ENCODE measurements at places on chromosomes 12 and 14. TPM values are rescaled to one million over a fixed set of nuclear protein-coding genes. Genes with fewer than 3 reads are reported as not detected.

The NUAK1 gene
- total RNA-seq = 9.4 TPM

The HNF1A gene
- not detected for total RNA-seq

DNA sequence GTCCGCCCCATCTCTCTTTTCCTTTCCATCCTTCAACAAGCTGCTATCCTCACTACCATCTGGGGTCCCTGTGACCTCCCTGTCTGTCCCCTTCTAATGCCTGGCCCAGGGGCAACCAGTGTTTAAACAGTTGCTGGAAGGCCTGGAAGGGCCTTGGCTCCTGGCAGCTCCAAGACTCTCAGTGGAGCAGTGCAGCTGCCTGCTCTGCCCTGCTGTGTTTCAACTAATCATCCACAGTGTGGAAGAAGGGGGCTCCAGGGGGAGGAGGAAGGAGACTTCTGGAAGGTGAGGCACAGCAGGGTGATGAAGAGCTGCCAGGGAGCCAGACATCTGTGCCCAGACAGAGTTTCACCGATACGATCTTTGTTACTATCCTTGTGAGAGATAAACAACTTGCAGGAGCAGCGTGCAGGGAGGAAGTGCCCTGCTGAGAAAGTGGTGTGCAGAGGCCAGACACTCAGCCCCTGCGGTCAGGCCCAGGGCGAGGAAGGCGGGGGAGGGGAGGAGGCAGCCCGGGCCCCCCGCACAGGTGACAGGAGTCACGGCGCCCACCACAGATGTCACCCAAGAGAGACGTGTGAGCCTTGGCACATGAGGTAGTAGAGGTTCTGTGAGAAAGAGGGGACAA lies 1061.8 kb downstream of the BCL11B start:
- DNase-seq = no peak
- H3K27me3 ChIP-seq = no peaks in the 10 kb centered on the region
- H3K4me1 ChIP-seq = no peaks in the 10 kb centered on the region
- no peak overlapping the region for H3K27ac ChIP-seq

The GDF3 gene
- not detected for total RNA-seq

DNA sequence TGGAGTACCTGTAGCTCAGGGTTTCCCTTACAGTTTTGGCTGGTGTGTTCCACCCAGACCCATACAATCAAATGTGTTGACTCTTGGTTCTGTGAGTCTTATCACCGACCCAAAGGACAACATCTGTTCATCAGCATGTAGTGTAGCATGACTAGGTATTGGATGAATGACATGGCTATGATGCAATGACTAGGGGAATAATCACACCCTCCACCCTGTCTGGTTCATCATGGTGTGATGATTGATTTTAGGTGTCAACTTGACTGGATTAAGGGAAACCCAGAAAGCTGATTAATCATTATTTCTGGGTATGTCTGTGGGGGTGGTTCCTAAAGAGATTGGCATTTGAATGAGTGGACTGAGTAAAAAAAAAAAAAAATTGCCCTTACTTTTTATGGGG lies 311.3 kb downstream of the DPF3 start:
- H3K36me3 ChIP-seq = no peaks in the 10 kb centered on the region
- no peak overlapping the region for H3K4me3 ChIP-seq
- no peak overlapping the region for H3K27ac ChIP-seq
- no peak for DNase-seq
- no peaks in the 10 kb centered on the region for H3K27me3 ChIP-seq

- no peaks in the 10 kb centered on the region for H3K27me3 ChIP-seq
- H3K27ac ChIP-seq = no peak overlapping the region
- no peak overlapping the region for H3K4me3 ChIP-seq
- no peaks in the 10 kb centered on the region for H3K4me1 ChIP-seq
- no peaks in the 10 kb centered on the region for H3K36me3 ChIP-seq
- no peak for DNase-seq
Observed at GRCh38 chr12:30757316-30757715, 2.6 kb upstream of the CAPRIN2 start.

The POP5 gene
- total RNA-seq = 5.9 TPM

The TAS2R30 gene
- not detected for total RNA-seq

GRCh38 chr14:65566820-65567522 lies 154.4 kb downstream of the FUT8 start:
- H3K27me3 ChIP-seq = no peaks in the 10 kb centered on the region
- no peak overlapping the region for H3K27ac ChIP-seq
- DNase-seq = no peak
- H3K36me3 ChIP-seq = no peaks in the 10 kb centered on the region

The EML1 gene
- 184 TPM for total RNA-seq

- H3K36me3 ChIP-seq = no peaks in the 10 kb centered on the region
- no peak overlapping the region for H3K27ac ChIP-seq
- no peak overlapping the region for H3K4me3 ChIP-seq
- no peaks in the 10 kb centered on the region for H3K4me1 ChIP-seq
- H3K27me3 ChIP-seq = no peaks in the 10 kb centered on the region
Observed at GRCh38 chr12:76505050-76505449, 54.5 kb downstream of the OSBPL8 start.

DNA sequence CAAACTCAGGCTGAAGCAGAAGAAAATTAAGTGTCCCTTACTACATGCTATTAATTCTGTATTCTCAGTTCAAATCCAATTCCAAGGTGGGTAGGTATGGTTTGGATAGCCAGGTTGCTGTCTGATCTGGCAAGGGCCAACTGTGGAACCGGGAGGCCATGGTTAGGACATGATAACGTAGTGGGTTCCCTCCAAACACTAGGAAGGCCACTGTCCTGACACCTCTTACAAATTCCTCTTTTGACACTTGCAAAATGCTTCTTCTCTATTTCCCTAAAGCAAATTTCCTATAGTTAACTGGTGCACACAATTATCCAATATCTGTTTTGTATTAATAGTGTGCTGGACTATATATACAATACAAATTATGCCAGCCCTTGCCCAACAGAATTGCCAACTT lies 70.8 kb downstream of the RNF34 start:
- H3K27ac ChIP-seq = no peak overlapping the region
- no peaks in the 10 kb centered on the region for H3K4me1 ChIP-seq
- H3K4me3 ChIP-seq = no peak overlapping the region
- H3K36me3 ChIP-seq = no peaks in the 10 kb centered on the region
- no peaks in the 10 kb centered on the region for H3K27me3 ChIP-seq

GRCh38 chr12:104740668-104741067 lies 217.4 kb downstream of the SLC41A2 start:
- no peak overlapping the region for H3K27ac ChIP-seq
- H3K36me3 ChIP-seq = no peaks in the 10 kb centered on the region
- no peak for DNase-seq
- H3K27me3 ChIP-seq = no peaks in the 10 kb centered on the region
- H3K4me1 ChIP-seq = peaks cover 16% of the 10 kb centered on the region

The FBRSL1 gene
- 2.9 TPM for total RNA-seq

GRCh38 chr12:71335151-71335962 lies 104.2 kb upstream of the LGR5 start:
- no peaks in the 10 kb centered on the region for H3K36me3 ChIP-seq
- no peaks in the 10 kb centered on the region for H3K4me1 ChIP-seq
- H3K27me3 ChIP-seq = no peaks in the 10 kb centered on the region
- H3K27ac ChIP-seq = no peak overlapping the region
- no peak overlapping the region for H3K4me3 ChIP-seq

DNA sequence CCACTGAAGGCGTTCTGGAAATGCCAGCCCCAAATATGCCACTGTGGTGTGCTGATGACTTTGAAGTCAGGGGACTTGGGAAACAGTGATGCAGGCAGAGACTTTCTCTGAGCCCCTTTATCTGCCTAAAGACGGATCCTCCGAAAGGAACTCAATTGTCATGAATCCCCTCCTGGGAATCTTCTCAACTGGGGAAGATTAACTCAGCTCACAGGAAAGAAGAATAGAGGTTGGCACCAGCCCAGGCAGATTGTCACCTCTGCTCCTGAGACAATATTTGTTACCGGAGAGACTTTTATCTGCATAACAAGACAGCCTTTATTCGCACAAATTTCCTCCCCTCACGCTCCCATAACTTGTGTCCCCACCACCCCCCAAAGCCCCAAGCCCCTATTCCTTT lies 414.4 kb downstream of the FUT8 start:
- DNase-seq = no peak
- no peak overlapping the region for H3K4me3 ChIP-seq
- H3K27me3 ChIP-seq = no peaks in the 10 kb centered on the region

The IAPP gene
- total RNA-seq = not detected

DNA sequence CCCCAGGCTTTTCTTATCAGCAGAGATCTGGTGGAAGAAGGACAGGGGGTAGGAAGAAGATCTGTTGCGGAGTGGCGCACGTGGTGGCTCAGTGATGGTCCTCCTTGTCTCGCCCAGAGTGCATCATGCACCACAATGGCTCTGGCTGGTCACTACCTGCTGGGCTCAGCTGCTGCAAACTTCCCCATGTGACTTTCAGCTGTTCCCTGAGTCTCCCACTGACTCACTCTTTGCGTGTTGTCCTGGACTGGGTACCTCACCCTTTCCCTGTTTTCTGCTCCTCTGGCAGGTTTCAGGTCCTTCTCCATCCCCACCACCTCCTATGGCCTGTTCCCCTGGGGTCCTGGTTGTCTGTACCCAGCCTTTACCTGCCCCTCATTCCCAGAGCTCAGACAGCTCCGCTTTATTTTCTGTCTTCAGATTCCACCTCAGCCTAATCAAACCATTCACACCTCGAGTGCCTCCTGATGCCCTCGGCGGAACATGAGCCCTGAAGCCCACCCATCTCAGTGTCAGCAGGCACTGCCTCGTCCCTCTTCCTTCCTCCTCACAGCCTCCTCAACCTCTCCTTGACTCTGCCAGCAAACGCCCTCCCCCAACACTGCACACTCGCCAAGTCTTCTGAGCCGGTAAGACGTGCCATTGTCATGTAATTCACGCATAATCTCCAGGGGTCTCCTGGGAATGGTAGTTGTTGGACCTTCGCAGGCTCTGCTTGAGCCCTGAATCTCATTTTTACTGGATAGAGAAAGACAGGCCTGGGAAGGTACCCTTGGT lies 1.8 kb downstream of the C1R start:
- DNase-seq = no peak
- no peaks in the 10 kb centered on the region for H3K36me3 ChIP-seq
- peak overlapping the region; percentile 48 for H3K4me3 ChIP-seq
- H3K27ac ChIP-seq = peak overlapping the region; percentile 75
- H3K27me3 ChIP-seq = no peaks in the 10 kb centered on the region

- H3K4me1 ChIP-seq = no peaks in the 10 kb centered on the region
- H3K27ac ChIP-seq = no peak overlapping the region
- no peak for DNase-seq
- no peak overlapping the region for H3K4me3 ChIP-seq
- no peaks in the 10 kb centered on the region for H3K27me3 ChIP-seq
Observed at GRCh38 chr12:65584016-65584415, 240.3 kb upstream of the HMGA2 start.

GRCh38 chr12:12872934-12873275 lies 18.5 kb upstream of the GPRC5A start:
- DNase-seq = no peak
- H3K4me3 ChIP-seq = no peak overlapping the region
- no peaks in the 10 kb centered on the region for H3K36me3 ChIP-seq
- no peaks in the 10 kb centered on the region for H3K27me3 ChIP-seq
- H3K27ac ChIP-seq = no peak overlapping the region

The RNASE1 gene
- total RNA-seq = 129 TPM

The NDRG2 gene
- total RNA-seq = 111 TPM

DNA sequence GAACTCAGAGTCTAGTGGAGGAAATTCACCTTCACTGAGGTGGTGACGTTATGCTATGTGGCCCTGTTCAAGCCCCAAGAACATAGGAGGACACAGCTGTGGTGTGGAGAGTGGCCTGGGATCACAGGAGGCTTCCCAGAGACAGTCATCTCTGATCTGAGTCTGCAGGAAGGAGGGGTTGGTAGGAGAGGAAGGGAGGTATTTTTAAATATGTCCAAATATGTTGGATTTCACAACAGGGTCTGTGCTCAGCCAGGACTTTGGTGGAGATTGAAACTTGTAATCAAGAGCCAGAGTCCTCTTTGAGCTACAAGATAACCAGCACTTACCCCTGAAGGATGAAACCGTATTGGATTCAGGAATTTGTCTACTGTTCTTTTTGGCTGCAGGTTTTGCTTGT lies 26.4 kb upstream of the MED13L start:
- H3K4me3 ChIP-seq = no peak overlapping the region
- no peaks in the 10 kb centered on the region for H3K36me3 ChIP-seq
- H3K27me3 ChIP-seq = no peaks in the 10 kb centered on the region
- H3K4me1 ChIP-seq = no peaks in the 10 kb centered on the region
- DNase-seq = peak; percentile 58

- no peak for DNase-seq
- no peaks in the 10 kb centered on the region for H3K27me3 ChIP-seq
- no peak overlapping the region for H3K27ac ChIP-seq
- no peak overlapping the region for H3K4me3 ChIP-seq
- no peaks in the 10 kb centered on the region for H3K4me1 ChIP-seq
- no peaks in the 10 kb centered on the region for H3K36me3 ChIP-seq
Observed at GRCh38 chr12:104752016-104752415, 206.1 kb downstream of the SLC41A2 start.

The CCDC60 gene
- total RNA-seq = not detected

GRCh38 chr12:3670083-3670620 lies 82.8 kb downstream of the CRACR2A start:
- H3K27ac ChIP-seq = no peak overlapping the region
- H3K27me3 ChIP-seq = no peaks in the 10 kb centered on the region
- DNase-seq = no peak
- H3K4me1 ChIP-seq = no peaks in the 10 kb centered on the region
- no peak overlapping the region for H3K4me3 ChIP-seq

DNA sequence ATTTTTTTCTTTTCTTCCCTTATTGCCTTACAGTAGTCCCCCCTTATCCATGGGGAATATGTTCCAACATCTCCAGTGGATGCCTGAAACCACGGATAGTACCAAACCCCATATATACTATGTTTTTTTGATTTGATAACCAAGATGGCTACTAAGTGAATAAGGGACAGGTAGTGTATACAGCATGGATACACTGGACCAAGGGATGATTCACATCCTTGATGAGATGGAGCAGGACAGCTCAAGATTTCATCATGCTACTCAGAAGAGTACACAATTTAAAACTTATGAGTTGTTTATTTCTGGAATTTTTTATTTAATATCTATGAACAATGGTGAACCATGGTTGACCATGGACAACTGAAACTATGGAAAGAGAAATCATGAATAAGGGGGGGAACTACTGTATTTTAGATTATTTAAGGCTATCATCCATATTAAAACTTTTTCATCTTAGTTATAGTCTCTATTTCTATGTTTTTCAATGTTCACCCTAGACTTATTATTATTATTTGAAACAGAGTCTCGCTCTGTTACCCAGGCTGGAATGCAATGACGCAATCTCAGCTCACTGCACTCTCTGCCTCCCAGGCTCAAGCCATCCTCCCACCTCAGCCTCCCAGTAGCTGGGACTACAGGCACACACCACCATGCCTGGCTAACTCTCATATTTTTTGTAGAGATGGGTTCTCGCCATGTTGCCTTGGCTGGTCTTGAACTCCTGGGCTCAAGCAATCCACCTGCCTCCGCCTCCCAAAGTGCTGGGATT lies 188.0 kb upstream of the PELI2 start:
- H3K4me1 ChIP-seq = no peaks in the 10 kb centered on the region
- H3K36me3 ChIP-seq = no peaks in the 10 kb centered on the region
- H3K27ac ChIP-seq = no peak overlapping the region
- no peak for DNase-seq
- no peak overlapping the region for H3K4me3 ChIP-seq

GRCh38 chr12:53989227-53990113 lies 4.5 kb downstream of the HOXC10 start:
- no peaks in the 10 kb centered on the region for H3K36me3 ChIP-seq
- H3K4me1 ChIP-seq = no peaks in the 10 kb centered on the region
- no peak overlapping the region for H3K4me3 ChIP-seq
- H3K27ac ChIP-seq = no peak overlapping the region
- H3K27me3 ChIP-seq = peaks cover 96% of the 10 kb centered on the region

The NFATC4 gene
- total RNA-seq = 187 TPM

Measured in uterus (tissue), 4 donors.